T-helper 17 cell (primary cell): ENCODE measurements at places on chromosomes 6 and 20.

- no peak for DNase-seq
These were observed 1040.0 kb upstream of the MAP3K7 start for GRCh38 chr6:91626911-91627310.

- no peak for DNase-seq
These were observed 206.6 kb upstream of the PREP start for GRCh38 chr6:105609375-105609991.

DNA sequence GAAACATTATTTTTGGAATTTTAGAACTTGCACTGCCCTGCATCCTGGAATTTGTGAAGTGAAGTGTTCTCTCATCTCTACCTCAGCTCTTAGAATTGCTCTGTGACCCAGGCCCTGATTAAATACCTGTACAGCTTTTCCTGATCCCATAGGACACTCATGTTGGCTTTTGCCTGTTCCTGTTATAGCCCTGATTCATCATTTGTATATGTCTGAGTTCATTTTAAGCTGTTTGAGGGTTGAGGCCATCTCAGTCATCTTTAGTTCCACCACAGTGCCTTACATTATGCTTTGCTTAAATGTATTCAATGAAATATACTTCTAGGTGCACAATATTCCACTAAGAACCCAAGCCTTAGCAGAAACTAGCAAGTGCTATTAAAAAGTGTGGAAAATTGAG, 26.4 kb downstream of the ZFAND3 start:
- DNase-seq: no peak

GRCh38 chr6:154675602-154676088, 57.6 kb upstream of the SCAF8 start:
- peak; percentile 58 for DNase-seq

- peak; percentile 3 for DNase-seq
These were observed 36.6 kb downstream of the EZR start for GRCh38 chr6:158782432-158783166.

DNA sequence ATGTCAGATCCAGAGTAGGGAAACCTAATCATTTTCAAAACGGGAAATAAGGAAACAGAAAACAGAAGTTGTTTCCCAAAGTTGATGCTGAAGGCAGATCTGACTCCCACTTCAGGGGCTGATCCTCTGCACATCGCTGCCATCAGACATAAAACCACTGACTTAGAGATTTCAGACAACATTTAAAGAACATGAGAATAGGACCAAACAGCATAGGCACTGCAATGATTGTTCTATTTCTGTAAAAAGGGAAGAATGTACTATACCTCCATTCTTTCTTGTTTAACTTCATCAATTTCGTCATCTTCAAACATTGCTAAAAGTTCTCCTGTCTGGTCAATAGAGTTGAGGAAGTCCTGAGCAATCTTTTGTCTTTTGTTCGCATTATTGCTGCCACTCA, 324.7 kb upstream of the RUNX2 start:
- no peak for DNase-seq

GRCh38 chr6:109299776-109300564, 82.3 kb downstream of the CD164 start:
- no peak for DNase-seq

- no peak for DNase-seq
These were observed 1.7 kb upstream of the TOMM34 start for GRCh38 chr20:44961870-44962267.

- DNase-seq: no peak
These were observed 84.0 kb downstream of the TASP1 start for GRCh38 chr20:13554706-13555105.

DNA sequence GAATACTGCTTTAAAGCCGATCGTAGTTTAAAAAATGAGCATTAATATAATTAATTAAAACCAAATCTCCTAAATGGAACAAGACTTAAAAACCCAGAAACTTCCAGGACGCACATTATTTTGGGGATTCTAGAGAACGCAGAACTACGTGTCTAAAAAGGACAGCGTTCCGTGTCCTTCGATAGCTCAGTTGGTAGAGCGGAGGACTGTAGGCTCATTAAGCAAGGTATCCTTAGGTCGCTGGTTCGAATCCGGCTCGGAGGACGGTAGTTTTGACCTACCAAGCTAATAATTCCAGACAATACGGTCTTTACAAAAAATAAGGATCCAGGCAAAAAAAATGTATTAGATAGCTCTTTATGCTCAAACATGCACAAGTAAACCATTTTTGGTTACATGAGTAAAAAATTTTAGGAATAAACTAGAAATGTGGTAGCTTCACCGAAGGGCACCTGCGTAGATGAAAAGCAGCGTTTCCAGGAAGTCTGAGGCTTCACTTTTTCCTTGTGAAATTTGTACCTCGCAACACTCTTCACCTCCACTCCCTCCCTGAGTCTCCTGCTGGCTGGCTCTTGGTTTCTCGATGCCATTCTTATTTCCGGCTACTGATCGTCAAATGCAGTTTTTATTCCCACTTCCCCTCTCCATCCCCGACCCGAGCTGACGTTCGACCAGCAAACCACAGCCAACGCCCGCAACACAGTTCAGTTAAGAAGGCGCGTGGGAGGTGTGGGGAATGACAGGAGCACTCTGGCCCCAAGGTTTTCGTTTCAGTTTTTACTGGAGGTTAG, 19.6 kb upstream of the ABT1 start:
- peak; percentile 27 for DNase-seq

DNA sequence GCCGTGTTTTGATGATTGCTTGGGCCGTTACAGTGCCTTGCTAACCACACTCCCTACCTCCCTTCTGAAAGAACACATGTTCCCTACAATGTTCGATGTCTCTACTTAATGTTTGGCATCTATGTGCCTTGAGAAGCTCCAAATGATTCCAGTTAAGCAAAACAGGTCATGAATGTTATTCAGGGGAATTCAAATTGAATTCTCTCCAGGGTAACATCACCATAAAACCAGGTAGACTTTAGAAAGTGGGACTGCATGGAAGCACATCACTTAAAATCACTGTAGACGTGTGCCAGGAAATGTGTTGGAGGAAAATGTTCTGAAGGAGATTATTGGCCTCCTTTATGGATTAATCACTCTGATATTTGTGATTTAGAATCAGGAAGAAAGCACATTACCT, 128.1 kb downstream of the ADAT2 start:
- no peak for DNase-seq

DNA sequence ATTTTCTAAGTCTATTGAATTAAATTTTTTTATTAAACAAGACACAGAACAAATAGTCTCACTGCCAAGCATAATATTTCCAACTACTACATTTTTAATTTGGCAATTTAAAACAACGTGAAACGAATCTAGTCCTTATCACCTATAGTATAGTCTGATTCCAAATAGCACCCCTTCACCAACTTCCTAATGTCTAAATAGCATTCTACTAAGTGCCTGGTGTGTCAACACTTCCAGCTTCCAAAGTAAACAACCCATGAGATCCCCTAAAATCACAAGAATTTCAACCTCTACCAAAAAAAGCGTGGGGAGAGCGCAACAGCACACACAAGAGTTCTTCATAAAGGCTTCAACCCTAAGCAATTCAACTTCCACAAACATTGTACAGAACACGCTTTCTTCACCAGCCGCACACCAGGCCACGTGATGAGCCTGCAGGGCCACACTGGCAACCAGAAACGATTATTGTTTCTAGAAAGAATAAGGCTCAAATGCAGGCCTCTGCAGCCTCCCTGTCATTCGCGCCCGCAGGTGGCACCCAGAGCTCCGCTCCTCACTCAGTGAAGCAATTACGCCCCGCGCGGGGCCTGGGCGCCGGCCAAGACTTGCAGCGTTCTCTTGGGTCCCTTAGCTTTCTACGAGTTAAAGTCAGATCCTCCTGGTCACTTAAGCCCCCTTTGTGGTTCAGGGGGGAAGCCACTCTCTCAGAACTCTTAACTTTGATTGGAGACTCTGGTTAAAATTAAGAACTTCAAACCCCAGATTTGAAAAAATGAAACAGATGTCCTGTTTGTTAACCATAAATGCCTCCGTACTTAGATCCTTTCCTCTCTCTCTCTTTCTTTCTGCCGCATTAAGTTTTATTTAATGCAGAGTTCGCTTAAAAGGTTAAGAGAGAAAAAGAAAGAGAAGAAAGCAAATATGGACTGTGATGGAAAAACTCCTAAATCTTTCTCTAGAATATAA, 18.3 kb downstream of the SIM1 start:
- no peak for DNase-seq

- DNase-seq: no peak
These were observed 225.4 kb downstream of the CDH4 start for GRCh38 chr20:61477451-61477861.

DNA sequence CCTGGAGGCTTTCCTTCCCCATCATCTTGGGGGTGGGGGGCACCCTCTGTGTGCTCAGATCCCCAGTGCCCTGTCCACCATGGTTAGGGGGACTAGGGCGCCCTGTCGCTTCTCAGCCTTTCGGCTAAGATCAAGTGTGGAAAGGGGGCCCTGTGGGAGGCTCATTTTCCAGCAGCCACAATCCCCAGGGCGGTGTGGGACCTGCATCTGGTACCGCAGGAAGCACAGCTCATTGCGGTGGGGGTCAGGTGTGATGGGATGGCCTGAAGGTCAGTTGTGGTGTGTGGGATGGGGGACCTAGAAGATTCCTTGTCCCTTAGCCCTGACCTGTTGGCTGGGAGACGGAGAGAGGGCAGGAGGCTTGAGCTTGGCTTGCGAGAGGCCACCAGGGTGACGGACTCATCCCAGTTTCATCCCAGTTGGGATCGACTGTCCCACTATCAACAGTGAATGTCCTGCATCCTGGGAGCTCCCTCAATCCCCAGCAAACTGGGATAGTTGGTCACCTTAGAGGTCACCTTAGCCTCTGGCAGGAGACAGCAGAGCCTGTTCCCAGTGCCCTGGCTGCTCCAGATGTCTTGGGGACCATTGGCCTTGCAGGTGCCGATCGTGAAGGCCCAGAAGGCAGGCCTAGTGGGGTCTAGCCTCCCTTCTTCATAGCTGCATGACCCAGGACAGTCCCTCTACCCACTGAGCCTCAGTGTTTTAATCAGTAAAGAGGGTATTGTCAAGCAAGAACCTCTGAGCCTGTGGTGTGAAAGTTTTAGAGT, 64.5 kb upstream of the PMEPA1 start:
- no peak for DNase-seq
